ENCODE measurements at places on chromosomes 3 and 15.

GRCh38 chr3:65490114-65490513, 548.6 kb downstream of the MAGI1 start:
- no peak for DNase-seq

GRCh38 chr3:73068419-73068818, 7.0 kb downstream of the EBLN2 start:
- no peak for DNase-seq

DNA sequence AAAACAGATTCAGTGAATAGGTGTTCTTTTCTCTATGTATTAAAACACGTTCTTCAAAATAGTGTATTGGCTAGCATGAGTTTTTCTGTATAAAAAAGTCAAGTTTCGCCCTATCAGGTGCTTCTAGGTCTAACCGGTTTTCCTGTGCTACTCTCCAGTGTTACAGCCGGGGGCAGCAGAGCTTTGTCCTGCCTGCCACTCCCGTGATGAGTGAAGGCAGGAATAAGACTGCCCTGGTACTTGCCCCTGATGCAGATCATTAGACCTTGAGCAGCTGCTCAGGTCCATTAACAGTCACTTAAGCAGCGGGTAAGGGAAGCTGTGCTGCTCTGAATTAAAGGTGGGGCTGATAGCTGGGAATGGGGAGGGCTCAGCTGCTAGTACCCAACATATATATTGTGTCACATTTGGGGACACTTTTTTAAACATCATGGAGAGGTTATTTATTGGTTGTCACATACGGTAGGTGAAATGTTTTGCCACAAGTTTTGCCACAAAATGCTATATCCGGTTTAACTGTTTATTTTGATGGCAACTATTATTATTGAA, 1.3 kb upstream of the UNC13C start:
- no peak for DNase-seq

DNA sequence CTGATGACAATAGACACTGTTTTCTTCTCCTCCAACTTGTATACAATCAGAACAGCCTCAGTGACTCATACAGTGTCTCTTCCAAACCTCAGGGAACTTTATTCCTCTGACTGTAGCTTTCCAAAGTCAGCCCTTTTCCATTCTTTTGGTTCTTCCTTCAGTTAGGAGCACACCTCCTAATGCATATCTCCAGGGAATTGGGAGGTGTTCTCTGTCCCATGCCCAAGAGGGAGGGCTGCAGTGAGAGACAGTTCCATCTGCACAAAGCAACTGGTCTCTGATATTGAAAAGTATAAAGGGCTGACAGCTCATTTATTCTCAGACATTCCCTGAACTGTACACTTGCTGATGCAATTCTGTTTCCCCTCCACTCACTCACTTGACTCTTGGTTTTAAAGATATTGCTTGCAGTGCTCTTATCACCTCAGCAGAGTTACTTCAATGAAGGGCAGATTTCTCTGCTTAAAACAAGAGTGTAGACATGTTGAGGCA, 337.8 kb upstream of the TBC1D5 start:
- DNase-seq, result no peak

DNA sequence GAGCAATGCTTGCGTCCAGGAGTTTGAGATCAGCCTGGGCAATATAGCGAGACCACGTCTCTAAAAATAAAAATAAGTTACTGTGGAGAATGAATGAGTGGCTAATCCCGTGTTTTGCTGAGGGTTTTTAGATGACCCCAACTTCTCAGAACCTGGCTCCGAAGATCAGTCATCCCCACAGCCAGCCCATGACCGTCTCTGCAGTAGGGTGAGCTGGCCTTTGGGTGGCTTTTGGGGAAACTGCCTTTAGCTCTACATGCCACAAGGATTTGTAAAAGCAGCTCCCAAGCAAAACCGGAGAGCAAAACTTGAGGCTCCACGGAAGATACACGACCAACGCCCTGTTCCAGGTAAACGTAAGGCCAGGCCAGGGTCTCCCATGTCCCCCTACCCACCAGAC, 39.2 kb upstream of the TFRC start:
- no peak for DNase-seq

- DNase-seq, result no peak
Observed at GRCh38 chr3:45605534-45605933, 11.0 kb downstream of the LIMD1 start.

DNA sequence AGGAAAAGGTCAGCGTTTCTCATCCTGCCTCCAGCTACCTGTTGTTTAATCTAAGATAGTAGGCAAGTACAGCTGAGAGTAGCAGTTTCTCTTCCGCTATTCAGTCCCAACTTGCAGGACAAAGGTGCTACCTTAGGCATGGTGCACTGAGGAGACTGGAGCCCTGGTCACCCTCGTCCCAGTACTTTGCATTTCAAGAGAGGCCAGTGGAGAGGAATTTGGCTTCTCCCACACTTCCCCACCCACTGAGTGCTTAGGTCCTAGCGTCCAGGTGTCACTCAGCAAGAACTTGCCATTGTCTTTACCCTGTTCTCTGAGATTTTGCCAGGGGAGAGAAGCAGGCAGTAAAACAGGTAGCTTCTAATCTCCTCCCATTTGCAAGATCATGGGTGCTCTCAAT, 12.5 kb upstream of the RPN1 start:
- no peak for DNase-seq

DNA sequence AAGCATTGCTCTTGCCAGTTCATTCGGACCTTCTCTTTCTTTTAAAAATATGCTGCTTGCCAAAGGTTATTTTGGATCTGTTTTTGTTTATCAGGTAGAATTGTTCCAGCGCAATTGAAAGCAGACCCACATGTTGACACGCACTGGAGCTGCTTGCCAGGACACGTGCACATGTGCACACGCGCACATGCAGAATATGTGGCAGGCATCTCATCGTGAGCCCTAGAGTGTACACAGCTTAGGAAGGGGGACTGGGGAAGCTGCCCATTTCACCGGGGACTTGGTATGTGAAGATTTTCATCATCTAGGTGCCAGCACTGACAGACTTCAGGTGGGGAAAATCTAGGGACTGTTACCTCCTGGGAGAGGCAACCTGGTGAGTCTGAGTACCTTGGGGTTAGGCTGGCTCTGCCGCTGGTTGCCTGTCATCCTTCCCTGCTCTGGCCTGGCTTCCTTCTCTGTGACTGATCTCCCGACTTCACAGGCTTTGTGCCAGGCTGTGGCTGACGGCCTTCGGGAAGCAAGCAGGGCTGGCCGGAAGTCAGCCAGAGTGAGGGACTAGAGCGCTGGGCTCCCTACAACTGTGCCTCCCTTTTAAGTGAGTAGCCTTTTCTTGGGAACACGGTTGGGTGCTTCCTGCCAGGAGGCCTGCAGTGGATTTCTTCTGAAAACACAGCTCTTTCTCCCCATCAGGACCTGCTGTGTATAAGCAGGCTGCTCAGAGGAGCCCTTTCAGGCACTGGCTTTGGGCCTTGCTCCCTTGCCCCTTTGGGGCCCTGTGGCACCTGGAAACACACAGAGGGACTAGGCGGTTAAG, 129.3 kb downstream of the EEFSEC start:
- DNase-seq, result no peak

DNA sequence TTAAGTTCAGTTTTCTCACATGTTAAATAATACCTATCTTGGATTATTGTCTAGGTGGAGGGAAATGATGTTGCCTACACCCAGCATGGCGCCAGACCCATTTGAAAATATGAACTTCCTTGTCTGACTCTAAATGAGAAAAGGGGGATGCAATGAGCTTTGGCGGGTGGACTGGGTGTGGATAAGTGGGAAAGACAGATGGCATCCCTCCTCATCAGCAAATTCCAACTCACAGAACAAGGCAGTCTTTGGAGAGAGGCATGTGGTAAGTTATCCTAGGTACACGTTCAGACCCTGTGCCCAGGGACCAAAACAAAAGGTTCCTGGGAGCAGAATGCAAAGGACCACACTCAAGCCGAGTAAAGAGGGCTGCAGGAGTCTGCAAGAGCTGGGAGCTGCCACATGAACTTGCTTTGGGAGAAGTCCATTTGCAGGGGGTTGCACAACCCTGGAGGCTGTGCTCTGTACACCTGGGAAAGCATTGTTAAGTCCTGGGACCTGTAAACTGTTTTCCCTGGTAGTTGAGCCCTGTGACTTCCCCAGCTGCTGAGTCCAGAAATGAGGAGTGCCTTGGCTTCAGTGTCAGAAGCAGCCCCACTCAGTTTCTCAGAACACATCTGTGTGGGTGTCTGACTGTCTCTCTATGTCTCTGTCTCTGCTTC, 102.3 kb upstream of the TPM1 start:
- DNase-seq, result no peak

- DNase-seq, result no peak
Observed at GRCh38 chr3:66819993-66820501, 178.1 kb upstream of the KBTBD8 start.

Data from stimulated activated CD8-positive, alpha-beta memory T cell treated with anti-CD3 and anti-CD28 coated beads, Interleukin-15, amount 100 ng/mL, for 48 hours (primary cell).